Memory B cell (primary cell): ENCODE measurements at places on chromosomes 5 and 9.

GRCh38 chr9:81497091-81497490 is 192.3 kb downstream of the TLE1 start:
- DNase-seq = no peak

- DNase-seq = no peak
These were observed 209.2 kb upstream of the PAPPA start for GRCh38 chr9:115944166-115944948.

DNA sequence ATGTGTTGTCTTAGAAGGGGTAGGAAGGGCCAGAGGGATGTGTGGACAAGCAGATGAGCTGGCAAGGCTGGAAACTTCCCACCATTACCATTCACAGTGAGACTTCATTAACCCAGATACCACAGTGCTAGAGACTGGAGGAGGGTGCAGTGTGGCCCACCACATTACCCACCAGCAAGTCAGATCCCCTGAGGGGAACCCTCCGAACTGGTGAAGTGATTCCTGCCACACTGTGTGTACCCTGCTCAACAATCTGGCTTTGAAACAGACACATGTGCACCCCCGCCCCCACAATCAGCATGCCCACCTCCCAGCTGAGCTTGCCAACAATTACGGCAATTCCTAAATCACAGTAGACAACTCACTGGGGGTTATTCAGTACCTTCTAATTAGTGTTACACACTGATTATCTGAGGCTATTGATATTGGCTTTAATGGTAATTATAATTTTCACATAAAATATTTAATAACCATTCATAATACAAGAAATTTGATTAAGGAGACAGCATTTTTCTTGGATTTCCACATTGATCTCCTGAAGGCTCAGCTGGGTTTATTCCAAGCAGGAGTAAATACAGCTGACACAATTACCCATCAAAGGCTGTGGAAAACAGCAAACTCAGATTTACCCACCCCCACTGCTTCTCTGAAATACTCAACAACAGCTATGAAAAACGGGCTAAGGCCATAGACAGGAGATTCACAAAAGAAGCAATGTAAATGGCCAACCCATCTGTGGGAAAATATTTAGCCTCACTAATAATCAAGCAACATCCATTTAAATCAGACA is 169.3 kb upstream of the FSTL4 start:
- DNase-seq = no peak

GRCh38 chr5:148535190-148535589 is 119.1 kb downstream of the HTR4 start:
- no peak for DNase-seq

DNA sequence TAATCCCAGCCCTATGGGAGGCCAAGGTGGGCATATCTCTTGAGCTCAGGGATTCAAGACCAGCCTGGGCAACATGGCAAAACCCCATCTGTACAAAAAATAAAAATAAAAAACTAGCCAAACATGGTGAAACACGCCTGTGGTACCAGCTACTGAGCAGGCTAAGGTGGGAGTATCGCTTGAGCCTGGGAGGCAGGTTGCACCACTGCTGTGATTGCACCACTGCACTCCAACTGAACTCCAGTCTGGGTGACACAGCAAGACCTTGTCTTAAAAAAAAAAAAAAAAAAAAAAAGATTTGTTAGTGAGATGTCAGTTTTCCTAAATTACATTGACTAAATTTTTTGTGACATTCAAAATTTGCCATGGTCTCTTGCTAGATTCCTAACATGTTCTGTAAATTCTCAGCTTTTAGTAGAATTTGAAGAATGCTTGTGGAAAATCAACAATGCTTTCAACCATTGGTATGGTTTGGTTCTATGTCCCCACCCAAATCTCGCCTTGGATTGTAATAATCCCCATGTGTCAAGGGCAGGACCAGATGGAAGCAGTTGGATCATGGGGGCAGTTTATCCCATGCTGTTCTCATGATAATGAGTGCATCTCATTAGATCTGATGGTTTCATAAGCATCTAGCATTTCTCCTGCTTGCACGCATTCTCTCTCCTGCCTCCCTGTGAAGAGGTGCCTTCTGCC is 236.1 kb downstream of the ARRDC3 start:
- DNase-seq = no peak

GRCh38 chr5:135279328-135279727 is 119.7 kb downstream of the MACROH2A1 start:
- no peak for DNase-seq
